ENCODE measurements at places on chromosomes 11 and 22.

DNA sequence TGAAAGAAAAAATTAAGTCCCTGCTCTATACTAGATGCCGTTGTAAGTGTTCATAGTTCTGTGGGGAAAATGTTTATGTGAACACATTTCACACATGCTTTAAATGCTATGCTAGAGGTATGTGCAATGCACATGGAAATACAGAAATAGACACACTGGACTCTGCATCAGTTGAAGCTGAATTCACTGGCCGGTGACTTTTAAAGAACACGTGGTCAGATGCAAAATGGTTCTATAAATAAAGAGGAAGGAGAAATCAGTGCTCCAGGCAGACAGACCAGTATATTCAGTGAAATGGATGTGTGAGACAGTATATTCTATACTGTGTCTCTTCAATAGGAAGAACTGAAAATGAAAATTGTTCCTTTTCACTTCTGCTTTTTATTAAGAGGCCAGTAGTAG lies 29.9 kb downstream of the TRPC6 start:
- no peak for DNase-seq

DNA sequence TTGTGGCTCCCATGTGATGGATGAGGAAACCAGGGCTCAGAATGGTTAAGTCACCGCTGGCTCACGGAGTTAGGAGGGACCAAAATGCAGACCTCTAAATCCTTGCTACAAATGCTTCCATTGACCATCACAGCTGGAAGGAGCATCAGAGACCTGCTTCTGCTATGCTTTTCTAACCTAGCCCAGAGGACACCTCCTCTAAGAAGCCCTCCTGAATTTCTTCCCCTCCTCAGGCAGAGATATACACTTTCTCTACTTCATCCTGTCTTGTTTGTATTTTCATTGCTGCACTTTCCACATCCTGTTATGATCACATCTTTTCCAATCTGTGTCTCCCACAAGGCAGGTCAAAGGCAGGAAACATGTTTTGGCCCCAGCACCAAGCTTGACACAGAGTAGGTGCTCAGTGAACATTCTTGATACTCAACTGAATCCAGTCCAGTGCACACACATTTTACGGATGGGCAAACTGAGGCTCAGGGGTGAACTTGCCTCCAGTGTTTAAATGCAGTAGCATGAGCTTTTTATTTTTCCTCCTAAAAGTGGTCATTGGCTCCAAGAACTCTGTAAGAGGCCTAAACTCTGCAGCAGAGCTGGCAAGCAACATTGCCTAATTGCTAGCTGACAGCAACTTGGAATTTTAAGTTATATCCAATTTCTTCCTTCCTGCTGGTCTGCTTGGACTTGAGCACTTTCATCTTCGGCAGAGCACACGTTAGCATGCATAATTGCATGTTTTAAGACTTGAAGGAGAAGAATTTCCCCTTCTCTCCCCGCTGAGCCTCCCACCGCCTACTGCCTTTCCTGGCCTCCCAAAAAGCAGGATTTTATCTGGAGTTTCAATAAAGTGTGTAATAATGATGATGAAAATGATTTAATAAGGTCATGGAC lies 12.7 kb downstream of the SCUBE1 start:
- no peak for DNase-seq

DNA sequence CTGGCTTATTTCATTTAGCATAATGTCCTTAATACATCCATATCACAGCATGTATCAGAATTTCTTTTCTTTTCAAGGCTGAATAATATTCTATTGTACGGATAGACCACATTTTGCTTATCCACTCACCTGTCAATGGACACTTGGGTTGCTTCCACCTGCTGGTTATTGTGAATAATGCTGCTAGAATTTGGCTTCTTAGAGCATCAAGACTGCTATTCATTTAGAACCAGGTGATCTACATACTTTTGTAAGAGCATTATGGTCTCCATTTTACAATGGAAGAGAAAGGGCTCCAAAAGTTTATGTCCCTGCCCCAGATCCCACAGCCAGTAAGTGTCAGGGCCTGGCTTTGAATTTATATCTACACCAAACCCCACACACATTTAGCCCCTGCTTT lies 100.7 kb upstream of the CD82 start:
- no peak for DNase-seq

GRCh38 chr11:41446107-41446506 lies 13.3 kb downstream of the LRRC4C start:
- DNase-seq: no peak

GRCh38 chr11:66112601-66113499 lies 42.8 kb downstream of the PACS1 start:
- no peak for DNase-seq

DNA sequence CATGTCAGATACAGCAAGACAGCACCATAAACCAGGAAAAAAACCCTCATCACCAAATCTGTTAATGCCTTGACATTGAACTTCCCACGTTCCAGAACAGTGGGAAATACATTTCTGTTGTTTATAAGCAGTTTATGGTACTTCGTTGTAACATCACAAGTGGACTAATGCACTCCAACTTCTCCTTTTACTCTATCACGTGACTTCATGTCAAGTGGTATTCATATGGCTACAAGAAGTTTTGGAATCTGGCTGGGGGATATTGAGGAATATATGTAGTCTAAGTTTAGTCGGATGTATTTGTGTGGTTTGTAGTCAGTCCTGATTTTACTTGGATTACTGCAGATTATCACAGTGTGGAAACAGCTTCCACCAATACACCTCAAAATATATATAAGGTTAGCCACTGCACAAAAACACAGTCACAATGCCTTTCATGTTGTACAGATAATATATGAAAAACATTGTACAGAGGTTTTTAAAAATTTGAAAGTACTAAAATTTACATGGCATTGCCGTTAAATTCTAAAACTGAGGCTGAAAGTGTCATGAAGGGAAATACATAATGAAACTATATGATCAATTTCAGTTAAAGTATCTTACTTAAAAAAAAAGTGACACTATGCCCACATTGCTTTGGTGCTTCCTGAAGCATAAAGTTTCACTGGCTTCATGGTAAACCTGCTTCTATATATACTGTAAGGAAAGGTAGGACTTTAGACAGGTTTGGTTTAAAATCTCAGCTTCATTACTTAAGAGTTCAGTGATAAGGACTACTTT lies 134.1 kb downstream of the CASP12 start:
- DNase-seq: no peak

All from hypothalamus (tissue), 51 donors.